ENCODE measurements at places on chromosomes 16 and 17. TPM values are rescaled to one million over a fixed set of nuclear protein-coding genes. Genes with fewer than 3 reads are reported as not detected.

GRCh38 chr16:53773881-53774280 lies 69.9 kb downstream of the FTO start:
- no peak for DNase-seq

- no peak for DNase-seq
Measured at GRCh38 chr17:58569196-58569595, 54.8 kb upstream of the MTMR4 start.

GRCh38 chr17:13428611-13429042 lies 173.1 kb downstream of the HS3ST3A1 start:
- no peak for DNase-seq

GRCh38 chr17:2390199-2390836 lies 10.5 kb downstream of the MNT start:
- DNase-seq, result no peak

GRCh38 chr16:27085182-27085581 lies 18.5 kb downstream of the C16orf82 start:
- no peak for DNase-seq

GRCh38 chr17:8189041-8189710 lies 804 bp downstream of the BORCS6 start:
- DNase-seq, result peak; percentile 36

GRCh38 chr17:75685499-75685898 lies 18.4 kb downstream of the SAP30BP start:
- DNase-seq, result no peak

DNA sequence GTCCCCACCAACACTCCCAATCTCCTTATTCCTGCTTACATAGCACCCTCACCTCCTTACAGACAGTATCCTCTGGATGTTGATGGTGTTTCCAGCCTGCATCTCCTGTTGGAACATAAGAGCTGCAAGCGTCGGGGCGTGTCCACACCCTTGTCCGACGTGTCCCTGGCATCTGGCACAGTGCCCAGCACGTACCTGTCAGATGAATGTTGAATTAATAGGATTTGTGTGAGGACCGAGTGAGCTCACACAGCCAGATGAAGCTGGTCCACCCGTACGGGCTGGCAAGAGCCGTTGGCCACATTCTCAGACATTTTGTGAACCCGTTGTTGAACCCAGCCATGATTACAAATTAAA lies 12.2 kb upstream of the CBX4 start:
- no peak for DNase-seq

The NARF gene
- total RNA-seq, result 69.7 TPM

- DNase-seq, result no peak
Measured at GRCh38 chr16:82317411-82318167, 147.6 kb upstream of the MPHOSPH6 start.

DNA sequence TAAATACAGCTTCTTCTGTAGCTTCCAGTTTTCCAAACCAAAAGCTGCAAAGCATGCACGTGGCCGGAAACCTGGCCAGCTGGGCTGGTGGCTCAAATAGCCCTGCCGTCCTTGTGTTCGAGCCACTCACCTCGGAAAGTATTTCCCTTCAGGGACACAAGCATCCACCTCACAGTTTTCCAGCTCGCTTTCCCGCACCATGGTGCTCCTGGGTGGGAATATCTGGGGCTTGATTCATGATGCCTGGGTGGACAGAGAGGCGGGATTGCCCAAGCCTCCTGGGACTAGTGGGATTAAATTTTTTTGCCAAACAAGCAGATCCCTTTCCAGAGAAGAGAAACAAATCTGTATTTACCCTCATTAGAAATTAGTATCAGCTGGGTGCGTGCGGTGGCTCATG lies 7.1 kb upstream of the MVD start:
- no peak for DNase-seq

The CCDC144A gene
- total RNA-seq, result 0.78 TPM

The SECTM1 gene
- 15.3 TPM for total RNA-seq

DNA sequence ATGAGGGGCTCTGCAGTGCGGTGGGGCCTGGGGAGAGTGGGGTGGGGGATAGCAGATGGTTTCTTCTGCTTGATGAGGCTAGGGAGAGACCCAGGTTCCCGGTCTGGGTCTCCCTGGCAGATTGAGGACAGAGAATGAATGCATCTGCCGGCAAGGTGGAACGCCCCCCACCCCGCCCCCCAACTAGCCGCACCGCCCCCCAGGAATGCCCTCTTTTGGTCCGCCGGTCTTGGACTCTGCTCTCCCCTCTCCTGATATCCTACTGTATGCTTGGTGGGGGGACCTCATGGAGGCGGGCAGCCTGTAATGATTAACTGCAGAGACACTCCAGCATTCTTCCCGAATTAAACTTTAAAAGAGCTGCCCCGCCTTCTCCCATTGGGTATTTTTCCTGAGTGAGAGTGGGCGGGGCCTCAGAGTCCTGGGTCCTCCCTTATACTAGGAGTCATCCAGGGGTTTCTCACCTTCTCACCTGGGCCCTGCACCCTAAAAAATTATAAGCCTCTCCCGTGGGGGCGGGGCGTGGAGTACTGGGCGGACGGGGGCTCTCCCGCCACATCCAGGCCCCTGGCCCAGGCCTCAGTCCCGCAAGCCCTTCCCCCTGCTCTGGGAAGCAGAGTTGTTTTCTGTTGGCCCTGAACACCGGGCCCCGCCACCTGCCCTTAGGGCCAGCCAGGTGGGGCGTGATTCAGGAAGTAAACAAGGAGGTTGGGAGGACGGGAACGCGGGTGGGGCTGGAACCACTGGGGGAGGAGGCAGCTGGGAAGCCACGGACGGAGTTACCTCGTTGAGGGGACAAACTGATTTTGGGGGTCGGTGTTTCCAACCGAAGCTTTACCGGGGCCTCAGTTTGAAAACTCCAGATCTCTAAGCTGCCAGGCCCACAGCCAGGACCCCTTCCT lies 1.5 kb downstream of the GRB7 start:
- peak; percentile 85 for DNase-seq

GRCh38 chr17:40298726-40299125 lies 10.3 kb upstream of the RARA start:
- DNase-seq, result no peak

All from thyroid gland (tissue), 4 donors.